ENCODE measurements at places on chromosomes 6 and 20.

DNA sequence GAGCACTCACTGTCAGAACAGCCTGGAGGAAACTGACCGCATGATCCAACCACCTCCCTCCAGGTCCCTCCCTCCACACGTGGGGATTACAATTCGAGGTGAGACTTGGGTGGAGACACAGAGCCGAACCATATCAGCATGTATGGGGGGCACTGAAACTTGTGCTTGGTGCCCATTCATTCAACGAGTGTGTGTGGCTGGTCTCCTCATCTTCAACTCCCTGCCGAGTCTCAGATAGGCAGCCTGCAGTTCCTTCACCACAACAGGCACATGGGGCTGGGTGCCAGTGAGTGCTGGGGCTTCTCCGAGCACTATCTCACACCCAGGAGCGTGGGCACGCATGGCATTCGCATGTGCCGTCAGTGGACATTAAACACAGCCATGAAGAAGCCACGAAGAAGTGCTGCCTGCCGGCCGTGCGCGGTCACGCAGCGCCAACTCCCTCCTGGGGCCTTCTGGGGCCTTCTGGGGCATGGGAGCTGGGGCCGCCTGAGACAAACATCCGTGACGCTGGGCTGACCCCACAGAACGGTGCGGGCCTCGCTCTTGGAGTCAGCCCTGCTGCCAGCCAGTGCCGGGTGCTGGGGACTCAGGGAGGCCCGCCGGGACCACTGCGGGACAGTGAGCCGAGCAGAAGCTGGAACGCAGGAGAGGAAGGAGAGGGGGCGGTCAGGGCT, 714 bp upstream of the RTEL1 start:
- no peak for DNase-seq

DNA sequence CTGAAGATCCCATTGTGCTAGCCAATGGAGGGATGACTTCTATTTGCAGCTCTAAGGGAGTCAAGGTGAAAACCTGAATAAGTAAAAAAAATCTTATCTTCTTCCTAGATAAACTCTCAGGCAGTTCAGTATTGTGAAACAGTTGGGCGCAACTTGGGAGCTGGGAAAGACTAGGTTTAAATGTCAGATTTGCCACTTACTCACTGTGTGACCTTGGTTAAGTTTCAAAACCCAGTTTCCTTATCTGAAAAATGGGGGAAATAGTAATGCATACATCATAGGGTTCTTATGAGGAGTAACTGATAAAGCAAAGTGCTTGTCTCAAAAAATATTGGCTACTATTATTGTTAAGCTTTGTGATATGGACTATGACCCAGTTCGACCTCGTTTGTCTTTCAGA, 88.8 kb downstream of the CD83 start:
- no peak for DNase-seq

DNA sequence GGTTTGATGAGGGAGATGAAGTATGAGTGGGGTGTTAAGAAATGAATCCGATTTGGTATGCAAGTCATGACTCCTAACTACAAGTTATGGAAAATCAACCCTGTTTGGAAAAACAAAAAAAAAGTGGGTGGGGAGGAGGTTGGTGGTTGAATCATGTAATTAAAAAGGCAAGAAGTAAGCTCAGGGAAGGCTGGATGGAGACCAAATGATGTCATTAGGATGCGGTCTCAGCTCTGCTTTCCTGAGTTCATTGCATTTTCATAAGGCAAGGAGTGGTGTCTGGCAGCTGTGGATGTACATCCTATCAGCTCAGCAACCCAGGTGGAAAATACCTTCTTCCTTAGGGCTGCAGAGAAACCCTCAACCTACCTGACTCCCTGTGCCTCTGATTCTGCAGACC, 60.4 kb upstream of the AKAP12 start:
- no peak for DNase-seq

DNA sequence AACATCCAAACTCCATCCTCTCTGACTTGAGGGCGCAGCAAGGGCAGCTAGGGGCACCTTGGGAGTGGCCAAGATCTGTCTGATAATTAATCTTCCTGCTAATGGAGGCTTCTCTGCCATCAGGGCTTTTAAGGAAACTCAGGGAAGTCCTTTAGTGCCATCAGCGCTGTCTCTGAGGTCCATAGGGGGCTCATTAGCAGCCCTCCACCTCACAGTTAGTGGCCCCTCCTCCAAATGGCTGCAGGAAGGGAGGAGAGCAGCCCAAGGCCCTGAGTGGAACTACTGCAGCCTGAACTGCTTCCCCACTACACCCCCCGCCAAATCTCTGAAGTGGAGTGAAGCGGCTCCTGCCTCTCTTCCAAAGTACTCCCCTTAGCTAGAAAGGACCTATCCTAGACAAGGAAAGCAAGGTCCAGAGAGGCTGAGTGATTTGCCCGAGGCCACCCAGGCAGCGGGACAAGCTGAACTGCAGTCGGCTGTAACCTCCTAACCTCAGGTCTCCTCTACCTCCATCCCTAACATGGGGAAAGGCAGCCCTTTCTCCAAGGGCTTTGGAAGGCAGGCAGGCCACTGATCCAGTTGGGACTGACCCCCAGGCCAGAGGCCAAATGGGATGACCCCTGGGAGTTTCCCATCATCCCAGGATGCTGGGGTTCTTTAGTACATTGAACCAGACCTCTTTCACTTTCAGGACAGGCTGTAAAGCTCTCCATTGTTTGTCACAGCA, 39.5 kb upstream of the ZFAND3 start:
- no peak for DNase-seq

GRCh38 chr6:96755096-96755495, 82.2 kb downstream of the GPR63 start:
- DNase-seq: no peak

- DNase-seq: no peak
Observed at GRCh38 chr6:158374020-158374419, 61.8 kb downstream of the TULP4 start.

- peak; percentile 70 for DNase-seq
Observed at GRCh38 chr6:18595774-18596530, 208.8 kb downstream of the RNF144B start.

DNA sequence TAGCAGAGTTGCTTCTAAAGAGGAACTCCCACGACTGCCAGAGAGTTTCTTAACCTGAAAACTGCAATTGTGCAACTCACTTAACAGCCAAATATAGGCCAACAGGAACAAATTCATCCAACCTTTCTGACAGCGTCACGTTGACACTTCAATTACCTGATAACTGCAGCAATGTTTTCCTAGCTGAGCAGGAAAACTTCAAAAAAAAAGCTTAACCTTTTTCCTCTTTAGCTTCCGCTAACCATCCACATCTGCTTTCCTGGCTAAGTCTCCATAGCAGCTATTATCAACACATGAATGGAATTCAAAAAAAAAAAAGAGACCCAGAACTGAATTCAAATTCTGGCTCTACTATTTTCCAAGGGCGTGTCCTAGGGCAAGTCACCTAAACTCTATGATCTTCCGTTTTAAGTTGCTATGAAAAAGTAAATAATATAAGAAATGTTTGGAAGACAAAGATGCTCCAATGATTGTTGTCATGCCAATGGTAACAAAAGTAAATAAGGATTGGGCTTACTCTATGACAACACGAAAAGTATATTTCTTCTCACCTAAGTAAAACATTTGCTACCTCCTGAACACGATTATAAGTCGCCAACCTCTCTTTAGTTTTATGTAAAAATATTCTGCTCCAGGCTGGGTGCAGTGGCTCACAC, 524.6 kb upstream of the JARID2 start:
- no peak for DNase-seq

DNA sequence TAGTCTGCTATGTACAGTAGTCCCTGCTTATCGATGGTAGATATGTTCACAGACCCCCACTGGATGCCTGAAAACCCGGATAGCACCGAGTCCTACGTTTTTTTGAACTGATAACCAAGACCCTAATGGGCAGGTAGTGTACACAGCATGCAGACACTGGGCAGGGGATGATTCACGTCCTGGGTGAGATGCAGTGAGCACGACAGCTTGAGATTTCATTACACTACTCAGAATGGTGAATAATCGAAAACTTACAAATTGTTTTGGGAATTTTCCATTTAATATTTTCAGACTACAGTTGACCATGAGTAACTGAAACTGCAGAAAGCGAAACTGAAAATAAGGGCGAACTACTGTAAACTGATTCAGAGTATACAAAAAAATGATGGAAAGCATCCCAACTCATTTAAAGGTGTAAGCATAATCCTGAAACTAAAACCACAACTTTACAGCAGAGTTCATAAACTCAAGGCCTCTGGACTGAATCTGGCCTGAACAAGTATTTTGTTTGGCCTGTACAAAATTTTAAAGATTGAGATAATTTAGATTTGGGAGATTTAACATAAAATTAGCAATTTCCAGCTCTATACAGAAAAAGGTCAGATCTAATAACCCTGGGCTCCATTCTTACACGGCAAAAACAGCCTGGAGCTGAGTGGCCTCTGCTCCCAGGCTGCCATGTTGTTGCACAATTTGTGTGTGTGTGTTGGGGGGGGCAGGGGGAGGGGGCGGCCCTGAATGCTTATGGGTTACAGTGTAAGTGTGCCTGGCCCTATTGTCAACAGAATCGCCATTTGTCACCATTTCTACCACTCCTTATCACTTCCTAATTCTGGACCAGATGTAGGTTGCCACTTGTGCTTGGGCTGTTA, 34.9 kb downstream of the RNF24 start:
- DNase-seq: no peak

DNA sequence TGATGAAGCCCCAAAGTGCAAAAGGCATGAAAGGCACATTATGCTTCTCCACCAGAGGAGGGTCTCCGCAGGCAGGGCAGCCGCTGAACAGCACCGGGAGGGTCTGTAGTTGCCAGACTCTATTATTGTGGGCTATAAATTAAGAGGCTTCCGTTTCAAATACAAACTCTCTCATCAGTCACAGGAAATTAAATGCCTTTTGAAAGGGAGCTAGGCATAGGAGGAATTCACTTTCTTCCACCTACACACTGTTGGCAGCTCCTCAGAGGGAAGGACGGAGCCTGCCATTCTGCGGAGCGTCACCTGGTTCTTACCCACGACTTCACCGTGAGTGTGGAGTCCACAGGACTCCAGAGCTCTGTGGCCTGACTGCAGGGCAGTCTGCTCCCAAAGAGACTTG, 140.8 kb upstream of the AGPAT4 start:
- no peak for DNase-seq

GRCh38 chr6:71228461-71229041, 60.1 kb upstream of the OGFRL1 start:
- DNase-seq: no peak

GRCh38 chr6:77021232-77021631, 442.1 kb downstream of the HTR1B start:
- DNase-seq: no peak
